Osteoblast (primary cell): ENCODE measurements at places on chromosomes 11 and 22. TPM values are rescaled to one million over a fixed set of nuclear protein-coding genes. Genes with fewer than 3 reads are reported as not detected.
A peak's percentile ranks its signal among the peaks of the same experiment; 100 is the strongest.

GRCh38 chr22:50302564-50302963 is 4.9 kb downstream of the PLXNB2 start:
- no peak overlapping the region for H3K4me3 ChIP-seq
- no peak for DNase-seq
- H3K36me3 ChIP-seq = no peaks in the 10 kb centered on the region
- H3K27ac ChIP-seq = peak overlapping the region; percentile 24
- H3K27me3 ChIP-seq = no peaks in the 10 kb centered on the region
- H3K4me1 ChIP-seq = peaks cover 65% of the 10 kb centered on the region

Gene PSMC3
- 121 and 124 TPM in 2 replicates for total RNA-seq

DNA sequence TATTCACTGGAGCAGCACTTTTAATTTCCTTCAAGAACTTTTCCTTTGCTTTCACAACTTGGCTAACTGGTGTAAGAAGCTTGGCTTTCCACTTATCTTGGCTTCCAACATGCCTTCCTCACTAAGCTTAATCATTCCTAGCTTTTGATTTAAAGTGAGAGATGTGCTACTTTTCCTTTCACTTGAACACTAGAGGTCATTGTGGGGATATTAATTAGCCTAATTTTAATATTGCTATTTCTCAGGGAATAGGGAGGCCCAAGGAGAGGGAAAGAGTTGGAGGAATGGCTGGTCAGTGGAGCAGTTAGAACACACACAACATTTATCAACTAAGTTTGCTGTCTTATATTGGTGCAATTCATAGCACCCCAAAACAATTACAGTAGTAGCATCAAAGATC is 24.6 kb upstream of the CCDC90B start:
- no peak overlapping the region for H3K4me3 ChIP-seq
- no peak for DNase-seq
- H3K4me1 ChIP-seq = no peaks in the 10 kb centered on the region

DNA sequence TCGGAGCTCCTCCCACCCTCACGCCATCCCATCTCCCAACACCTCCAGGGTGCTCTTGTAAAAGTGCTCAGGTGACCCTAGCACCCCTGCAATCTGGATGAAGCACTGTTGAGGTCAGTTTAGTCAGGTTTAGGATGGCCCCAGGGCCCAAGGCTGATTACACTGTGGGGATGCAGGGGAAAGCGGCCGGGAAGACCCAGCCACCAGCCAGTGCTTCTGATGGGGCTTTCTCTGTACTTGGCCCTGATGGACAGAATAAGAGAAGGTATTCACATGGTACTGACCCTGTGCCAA is 28.7 kb downstream of the TPBGL start:
- H3K27ac ChIP-seq = no peak overlapping the region
- peak; percentile 10 for DNase-seq
- H3K4me3 ChIP-seq = no peak overlapping the region
- H3K4me1 ChIP-seq = no peaks in the 10 kb centered on the region
- H3K36me3 ChIP-seq = no peaks in the 10 kb centered on the region

- H3K27me3 ChIP-seq = no peaks in the 10 kb centered on the region
- H3K4me3 ChIP-seq = no peak overlapping the region
- DNase-seq = no peak
Measured at GRCh38 chr11:79396001-79396400, 44.8 kb downstream of the TENM4 start.

Gene MPST
- total RNA-seq = 82.5 and 91.6 TPM in 2 replicates

Gene CSF2RB
- total RNA-seq = 1.1 and 1.2 TPM in 2 replicates

DNA sequence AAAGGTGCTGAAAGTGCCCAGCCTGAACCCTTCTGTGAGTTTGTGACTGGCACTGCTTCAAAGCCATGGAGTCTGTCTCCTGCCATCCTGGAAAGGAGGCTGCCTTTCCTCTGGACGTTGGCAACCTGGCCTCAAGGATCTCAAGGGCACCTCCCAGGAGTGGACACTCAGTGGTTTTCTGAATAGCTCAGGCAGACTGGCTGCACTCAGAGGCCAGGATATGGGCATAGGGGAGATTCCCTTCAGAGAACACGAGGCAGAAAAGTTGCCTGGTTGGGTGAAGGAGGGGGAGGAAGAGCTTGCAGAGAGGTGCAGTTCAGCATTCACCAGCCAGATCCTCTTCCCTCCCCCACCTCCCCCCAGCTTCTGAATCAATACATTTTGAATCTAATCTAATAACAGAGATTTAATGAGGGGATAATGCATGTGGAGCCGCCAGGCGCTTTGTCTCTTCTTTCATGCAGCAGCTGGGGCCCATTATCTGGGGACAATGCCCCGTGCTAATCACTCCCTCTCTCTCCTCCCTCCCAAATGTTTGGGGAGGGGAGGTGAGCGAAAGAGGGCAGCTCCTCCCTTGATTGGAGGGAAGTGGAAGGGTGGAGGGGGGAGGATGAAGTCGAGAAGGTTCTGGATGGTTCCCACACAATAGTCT is 17.7 kb downstream of the HTR3A start:
- no peaks in the 10 kb centered on the region for H3K27me3 ChIP-seq
- no peak for DNase-seq
- H3K27ac ChIP-seq = no peak overlapping the region
- H3K4me3 ChIP-seq = no peak overlapping the region

DNA sequence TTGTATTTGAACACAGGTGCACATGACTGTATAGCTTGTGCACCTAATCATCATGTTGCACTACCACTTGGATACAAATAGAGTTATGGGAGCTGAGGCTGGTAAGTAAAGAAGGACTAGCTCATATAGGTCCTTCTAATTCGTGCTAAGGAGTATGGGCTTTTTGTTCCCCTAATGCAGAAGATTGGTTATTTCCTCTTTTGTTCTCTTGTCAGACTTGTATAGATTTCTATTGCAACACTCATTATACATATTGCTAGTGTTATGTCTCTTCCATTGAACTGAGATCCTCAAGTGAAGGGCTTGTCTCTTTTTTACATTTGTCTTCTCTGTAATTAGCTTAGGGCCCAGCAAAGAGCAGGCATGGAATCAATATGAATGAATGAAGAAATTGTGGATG is 54.1 kb upstream of the ARHGAP20 start:
- no peak for DNase-seq
- no peak overlapping the region for H3K27ac ChIP-seq
- no peaks in the 10 kb centered on the region for H3K36me3 ChIP-seq
- no peaks in the 10 kb centered on the region for H3K27me3 ChIP-seq

Gene POTEH
- total RNA-seq = under 0.01 TPM in 2 replicates

- DNase-seq = peak; percentile 18
- H3K4me1 ChIP-seq = peaks cover 7% of the 10 kb centered on the region
- H3K36me3 ChIP-seq = no peaks in the 10 kb centered on the region
Measured at GRCh38 chr11:64546600-64546999, 44.4 kb upstream of the SLC22A12 start.

Gene BACE1-AS
- 3.5 and 4.0 TPM in 2 replicates for total RNA-seq

DNA sequence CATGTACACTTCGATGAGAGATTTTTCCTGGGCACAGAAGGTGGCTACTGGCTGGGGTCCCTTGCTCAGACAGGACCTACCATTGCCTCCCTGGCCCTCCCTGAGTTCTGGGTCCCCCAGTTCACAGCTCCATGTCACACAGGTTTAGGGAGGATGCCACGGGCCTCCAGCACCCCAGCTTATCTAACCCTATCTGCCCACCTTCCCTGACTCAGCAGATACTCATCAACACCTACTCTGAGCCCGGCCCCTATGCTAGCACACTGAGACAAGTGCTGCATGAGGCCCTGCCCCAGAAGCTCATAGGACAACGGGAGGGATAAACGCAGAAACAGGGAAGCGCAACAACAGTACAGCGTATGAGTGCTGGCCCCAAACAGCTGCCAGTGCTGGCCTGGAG is 9.6 kb downstream of the NAGA start:
- no peak overlapping the region for H3K4me3 ChIP-seq
- H3K27ac ChIP-seq = no peak overlapping the region

GRCh38 chr11:62459080-62459479 is 40.2 kb downstream of the SCGB1A1 start:
- H3K4me1 ChIP-seq = peaks cover 29% of the 10 kb centered on the region
- H3K27ac ChIP-seq = peak overlapping the region; percentile 31
- no peaks in the 10 kb centered on the region for H3K27me3 ChIP-seq
- H3K4me3 ChIP-seq = no peak overlapping the region
- DNase-seq = peak; percentile 75

Gene OR5T3
- total RNA-seq = not detected in 2 replicates

Gene OTOG
- total RNA-seq = not detected in 2 replicates

- peaks cover 44% of the 10 kb centered on the region for H3K27me3 ChIP-seq
- DNase-seq = no peak
- no peak overlapping the region for H3K4me3 ChIP-seq
- H3K36me3 ChIP-seq = no peaks in the 10 kb centered on the region
Measured at GRCh38 chr11:1727861-1728260, 22.5 kb downstream of the IFITM10 start.

DNA sequence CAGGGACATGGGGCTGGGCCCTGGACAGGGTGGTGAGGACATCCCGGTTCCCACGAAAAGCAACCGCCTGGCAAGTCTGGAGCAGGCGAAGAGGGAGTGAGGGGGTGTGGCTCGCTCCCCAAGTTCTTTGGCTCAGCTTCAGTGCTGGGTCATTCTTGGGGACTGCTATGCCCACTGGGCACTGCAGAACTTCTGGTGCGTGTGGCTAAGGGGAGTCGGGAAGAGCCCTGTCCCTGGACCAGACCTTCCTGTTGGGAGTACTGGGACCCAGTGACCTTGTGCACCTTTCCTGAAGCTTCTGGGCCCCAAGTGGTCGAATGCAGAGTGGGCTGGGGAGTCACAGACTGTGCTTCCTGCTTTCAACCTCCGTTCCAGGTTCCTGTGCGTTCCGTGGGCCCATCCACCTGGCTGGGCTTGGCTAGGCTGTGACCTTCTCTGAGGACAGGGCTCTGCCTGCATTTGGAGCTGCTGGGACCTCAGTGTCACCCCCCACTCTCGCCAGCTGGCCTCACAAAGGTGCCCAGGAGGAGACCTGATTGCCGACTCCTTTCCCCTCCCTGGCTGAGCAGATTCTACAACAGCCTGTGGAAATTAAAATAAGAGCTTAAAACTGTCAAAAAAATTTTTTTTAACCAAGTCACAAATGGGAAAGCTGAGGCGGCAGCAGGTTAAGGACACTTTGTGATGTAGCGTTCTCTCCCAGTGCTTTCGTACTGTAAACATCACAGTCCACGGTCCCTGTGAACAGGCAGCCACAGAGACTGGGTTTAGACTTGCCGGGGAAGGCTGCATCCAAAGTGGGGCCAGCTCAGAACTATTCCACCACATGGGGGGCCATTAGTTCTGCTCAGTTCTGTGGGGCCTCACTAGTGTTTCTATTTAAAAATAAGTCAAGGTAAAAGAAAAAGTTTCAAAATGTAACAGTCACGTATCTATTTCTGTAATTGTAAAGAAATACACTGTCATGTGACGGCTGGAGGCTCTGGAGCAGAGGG is 63.8 kb upstream of the WNT7B start:
- no peak overlapping the region for H3K4me3 ChIP-seq
- peak; percentile 29 for DNase-seq
- H3K36me3 ChIP-seq = peaks cover 3% of the 10 kb centered on the region
- peaks cover 38% of the 10 kb centered on the region for H3K4me1 ChIP-seq
- no peaks in the 10 kb centered on the region for H3K27me3 ChIP-seq

DNA sequence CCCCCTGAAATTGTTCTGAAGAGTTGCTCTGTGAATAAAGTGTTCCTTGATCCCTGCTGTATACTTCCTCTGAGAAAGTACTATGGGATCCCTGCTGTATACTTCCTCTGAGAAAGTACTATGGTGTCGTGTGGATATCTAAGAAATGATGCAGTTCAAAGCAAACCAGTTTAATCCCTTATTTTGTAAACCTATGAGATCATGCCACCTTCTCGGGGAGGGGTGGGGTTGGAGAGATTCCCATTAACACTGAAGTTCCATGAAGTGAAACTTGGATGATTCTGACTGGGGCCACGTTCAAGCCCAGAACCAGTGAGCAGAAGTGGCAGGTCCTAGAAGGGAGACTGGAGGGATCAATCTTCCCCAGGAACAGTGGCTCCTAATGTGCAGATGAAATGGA is 13.0 kb upstream of the TP53AIP1 start:
- peaks cover 3% of the 10 kb centered on the region for H3K27me3 ChIP-seq
- H3K36me3 ChIP-seq = no peaks in the 10 kb centered on the region
- H3K4me3 ChIP-seq = no peak overlapping the region
- H3K27ac ChIP-seq = no peak overlapping the region

- DNase-seq = peak; percentile 58
- H3K27ac ChIP-seq = no peak overlapping the region
- no peaks in the 10 kb centered on the region for H3K36me3 ChIP-seq
- peaks cover 2% of the 10 kb centered on the region for H3K4me1 ChIP-seq
- H3K27me3 ChIP-seq = no peaks in the 10 kb centered on the region
- H3K4me3 ChIP-seq = no peak overlapping the region
Measured at GRCh38 chr11:34168642-34169420, 63.4 kb downstream of the NAT10 start.

- no peak for DNase-seq
- no peaks in the 10 kb centered on the region for H3K27me3 ChIP-seq
- H3K27ac ChIP-seq = no peak overlapping the region
Measured at GRCh38 chr11:127564810-127565209, 564.2 kb upstream of the KIRREL3 start.

GRCh38 chr22:29172216-29172615 is 33.5 kb upstream of the EMID1 start:
- no peak overlapping the region for H3K27ac ChIP-seq
- no peak overlapping the region for H3K4me3 ChIP-seq
- no peaks in the 10 kb centered on the region for H3K36me3 ChIP-seq
- H3K4me1 ChIP-seq = no peaks in the 10 kb centered on the region
- peaks cover 4% of the 10 kb centered on the region for H3K27me3 ChIP-seq
- no peak for DNase-seq
